CD4-positive, alpha-beta T cell treated with Interferon alpha-2 for 1 hour (primary cell): ENCODE measurements at places on chromosomes 5 and 9.

- DNase-seq, result no peak
Observed at GRCh38 chr5:177275883-177276282, 27.6 kb downstream of the RAB24 start.

- DNase-seq, result no peak
Observed at GRCh38 chr5:121688781-121689180, 162.9 kb upstream of the FTMT start.

- DNase-seq, result no peak
Observed at GRCh38 chr5:74660140-74660539, 19.6 kb upstream of the ENC1 start.

DNA sequence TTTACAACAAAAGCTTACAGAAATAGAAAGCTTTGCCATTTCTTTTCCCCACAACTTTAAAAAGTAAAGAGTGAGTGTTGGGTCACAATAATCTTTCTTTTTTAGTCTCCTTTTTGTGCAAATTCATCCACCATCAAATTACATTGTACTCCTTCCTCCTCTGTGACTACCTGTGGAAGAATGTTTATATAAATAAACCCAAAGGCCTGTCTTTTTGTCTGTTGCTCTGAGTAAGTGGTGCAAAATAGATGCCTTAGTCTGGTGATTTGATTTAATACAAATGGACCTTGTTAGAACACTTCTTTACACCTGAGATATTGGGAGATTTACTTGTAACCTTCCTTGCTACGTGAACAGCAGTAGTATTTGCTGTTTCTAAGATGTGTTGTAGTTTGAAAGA, 53.5 kb upstream of the TAF11L2 start:
- DNase-seq, result no peak

GRCh38 chr5:4335078-4335477, 739.4 kb downstream of the IRX1 start:
- no peak for DNase-seq

GRCh38 chr9:125177888-125178287, 11.7 kb downstream of the PPP6C start:
- DNase-seq, result no peak

DNA sequence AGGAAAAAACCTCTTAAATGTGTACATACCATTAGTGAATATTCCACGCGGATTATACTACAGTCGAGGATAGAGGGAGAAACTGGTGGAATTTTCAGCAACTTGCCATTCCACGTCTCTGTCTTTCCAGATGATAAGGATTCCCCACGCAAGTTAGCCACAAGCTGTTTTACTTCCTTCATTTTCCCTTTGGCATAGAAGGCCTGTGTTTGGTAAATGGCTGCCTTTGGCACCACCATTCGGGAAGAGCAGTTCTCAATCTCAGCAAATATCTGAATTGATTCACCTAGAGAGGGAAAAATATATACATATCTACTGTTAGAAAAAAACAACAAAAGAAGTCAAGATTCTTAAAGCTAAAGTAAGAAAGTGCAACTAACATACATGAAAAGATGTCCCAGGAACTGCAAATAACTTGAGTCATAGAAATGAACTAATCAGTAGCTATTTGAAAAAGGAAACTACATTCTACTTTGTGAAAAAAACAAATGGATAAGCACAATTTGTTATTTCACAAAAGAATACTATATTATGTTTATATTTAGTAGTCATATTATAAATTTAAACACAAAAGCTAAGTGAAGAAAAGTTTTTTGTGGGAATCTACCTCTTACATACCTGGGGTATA, 8.1 kb downstream of the ARRDC3 start:
- DNase-seq, result no peak

GRCh38 chr9:132283863-132284262, 70.9 kb downstream of the SETX start:
- no peak for DNase-seq

GRCh38 chr9:27408482-27408881, 111.5 kb upstream of the EQTN start:
- no peak for DNase-seq

- DNase-seq, result no peak
Observed at GRCh38 chr9:17342696-17343095, 207.9 kb downstream of the CNTLN start.

- no peak for DNase-seq
Observed at GRCh38 chr5:170334626-170335025, 37.0 kb upstream of the LCP2 start.

DNA sequence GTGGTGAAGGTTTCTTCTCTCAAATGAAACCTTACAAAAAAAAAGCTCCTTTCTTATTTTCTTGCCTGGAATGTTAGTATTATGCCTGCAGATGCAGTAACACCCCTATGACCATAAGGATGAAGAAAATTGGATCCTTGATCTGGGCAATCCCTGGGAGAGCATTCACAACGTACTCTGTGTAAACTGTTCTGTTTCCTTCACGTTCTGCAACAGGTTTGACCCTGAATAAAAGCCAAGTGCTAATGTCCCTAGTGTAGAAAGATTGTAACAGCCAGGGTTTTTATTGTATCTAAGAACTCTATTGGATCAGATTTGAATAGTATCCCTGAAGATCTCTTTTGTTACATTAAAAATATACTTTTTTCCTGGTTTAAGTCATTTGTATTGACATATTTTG, 1639.6 kb upstream of the ACO1 start:
- no peak for DNase-seq

DNA sequence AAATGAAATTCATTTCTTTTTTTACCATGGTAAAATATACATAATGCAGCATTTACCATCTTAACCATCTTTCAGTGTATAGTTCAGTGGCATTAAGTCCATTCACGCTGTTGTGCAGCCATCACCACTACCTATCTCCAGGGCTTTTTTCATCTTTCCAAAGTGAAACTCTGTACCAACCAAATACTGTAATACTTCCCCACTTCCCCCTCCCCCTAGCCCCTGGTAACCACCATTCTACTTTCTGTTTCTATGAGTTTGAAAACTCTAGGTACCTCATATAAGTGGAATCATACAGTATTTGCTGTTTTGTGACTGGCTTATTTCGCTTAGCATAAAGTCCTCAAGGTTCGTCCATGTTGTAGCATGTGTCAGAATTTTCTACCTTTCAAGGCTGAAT, 23.4 kb downstream of the SPAAR start:
- peak; percentile 43 for DNase-seq

DNA sequence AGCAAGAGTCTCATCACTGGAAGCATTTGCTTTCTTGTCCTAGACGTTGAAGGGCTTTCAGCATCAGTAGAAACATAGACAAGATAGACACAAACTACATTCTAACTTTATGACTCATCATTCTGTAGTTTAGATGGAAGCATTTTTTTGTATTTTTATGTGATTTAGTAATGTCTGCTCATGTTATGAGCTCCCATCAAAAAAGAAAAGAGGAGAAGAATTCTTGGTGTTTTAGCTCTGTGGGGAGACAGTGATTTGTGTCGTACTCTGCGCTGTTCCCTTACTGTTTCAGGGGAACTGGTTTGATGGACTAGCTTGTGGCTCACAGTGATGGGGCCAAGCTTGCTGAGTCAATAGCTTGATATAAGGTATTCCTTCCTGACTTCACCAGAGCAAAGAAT, 159.2 kb upstream of the WWC1 start:
- no peak for DNase-seq

DNA sequence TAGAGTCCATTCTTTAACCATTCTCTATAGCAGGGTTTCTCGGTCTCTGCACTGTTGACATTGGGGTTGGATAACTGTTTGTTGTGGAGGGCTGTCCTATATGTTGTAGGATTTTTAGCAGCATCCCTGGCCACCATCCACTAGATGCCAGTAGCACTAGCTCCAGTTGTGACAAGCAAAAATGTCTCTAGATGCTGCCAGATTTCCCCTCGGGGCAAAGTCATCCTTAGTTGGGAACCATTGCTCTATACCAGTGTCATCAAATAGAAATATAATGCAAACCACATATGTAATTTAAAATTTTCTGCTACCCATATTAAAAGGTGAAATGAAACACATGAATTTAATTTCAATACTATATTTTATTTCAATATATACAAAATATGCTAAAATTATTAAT, 2.9 kb downstream of the TTC23L start:
- DNase-seq, result no peak

DNA sequence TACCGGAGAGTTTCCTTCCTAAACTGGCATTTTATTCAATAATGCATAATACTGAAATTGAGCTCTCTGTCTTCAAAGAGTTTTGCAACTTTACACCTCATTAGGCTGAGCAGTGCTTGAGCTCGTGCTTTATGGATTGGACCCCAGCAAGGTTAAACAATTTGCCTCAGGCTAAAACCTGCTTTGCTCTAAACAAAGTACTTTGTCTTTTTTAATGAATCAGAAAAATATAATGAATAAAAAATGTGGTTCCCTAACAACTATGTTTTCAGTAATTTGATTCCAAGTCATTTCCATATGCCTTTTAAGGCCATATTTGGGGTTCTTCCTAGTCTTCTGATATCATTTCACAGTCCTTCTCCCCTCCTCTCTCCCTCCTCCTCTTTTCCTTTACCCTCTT, 20.0 kb downstream of the ZNF366 start:
- no peak for DNase-seq

GRCh38 chr9:38008168-38009034, 60.6 kb downstream of the SHB start:
- peak; percentile 68 for DNase-seq

DNA sequence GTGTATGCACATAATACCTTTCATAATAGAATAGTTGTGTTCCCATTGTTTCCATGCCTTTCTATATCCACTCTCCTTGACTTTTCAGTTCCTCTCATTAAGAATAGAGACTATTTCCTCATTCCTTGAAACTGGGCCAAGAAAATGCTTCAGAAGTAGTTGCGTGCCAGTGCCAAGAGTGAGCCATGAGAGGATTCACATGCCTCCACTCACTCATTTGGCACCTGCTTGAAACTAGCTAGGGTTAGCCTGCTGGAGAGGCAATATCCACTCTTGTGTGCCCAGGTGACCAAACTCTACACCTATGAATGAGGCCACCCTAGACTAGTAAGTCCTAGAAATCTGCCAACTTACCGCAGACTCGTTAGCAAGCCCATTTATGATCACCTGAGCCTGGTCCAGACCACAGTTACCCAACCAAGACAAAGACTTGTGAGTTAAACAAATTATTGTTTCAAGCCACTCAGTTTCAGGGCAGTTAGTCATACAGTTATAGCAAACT, 276.3 kb downstream of the EPB41L4A start:
- DNase-seq, result no peak

DNA sequence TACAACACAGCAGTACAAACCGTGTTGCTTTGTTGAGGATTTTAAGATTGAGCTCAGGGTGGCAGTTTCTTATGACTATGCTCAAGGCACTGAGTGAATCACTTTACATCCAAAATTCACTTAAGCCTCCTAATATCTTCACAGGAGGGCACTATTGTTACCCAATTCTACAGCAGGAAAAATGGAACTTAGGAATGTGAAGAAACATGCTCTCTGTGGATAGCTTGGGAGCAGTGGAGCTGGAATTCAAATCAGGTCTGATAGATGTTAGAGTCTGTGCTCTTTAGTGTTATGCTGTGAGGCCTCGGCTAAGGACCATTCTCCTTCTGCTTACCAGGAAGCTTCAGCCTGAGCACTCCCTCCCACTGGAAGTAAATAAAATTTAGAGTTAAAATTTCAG, 18.7 kb upstream of the HMHB1 start:
- no peak for DNase-seq

- no peak for DNase-seq
Observed at GRCh38 chr5:90581956-90582355, 23.4 kb downstream of the ADGRV1 start.

DNA sequence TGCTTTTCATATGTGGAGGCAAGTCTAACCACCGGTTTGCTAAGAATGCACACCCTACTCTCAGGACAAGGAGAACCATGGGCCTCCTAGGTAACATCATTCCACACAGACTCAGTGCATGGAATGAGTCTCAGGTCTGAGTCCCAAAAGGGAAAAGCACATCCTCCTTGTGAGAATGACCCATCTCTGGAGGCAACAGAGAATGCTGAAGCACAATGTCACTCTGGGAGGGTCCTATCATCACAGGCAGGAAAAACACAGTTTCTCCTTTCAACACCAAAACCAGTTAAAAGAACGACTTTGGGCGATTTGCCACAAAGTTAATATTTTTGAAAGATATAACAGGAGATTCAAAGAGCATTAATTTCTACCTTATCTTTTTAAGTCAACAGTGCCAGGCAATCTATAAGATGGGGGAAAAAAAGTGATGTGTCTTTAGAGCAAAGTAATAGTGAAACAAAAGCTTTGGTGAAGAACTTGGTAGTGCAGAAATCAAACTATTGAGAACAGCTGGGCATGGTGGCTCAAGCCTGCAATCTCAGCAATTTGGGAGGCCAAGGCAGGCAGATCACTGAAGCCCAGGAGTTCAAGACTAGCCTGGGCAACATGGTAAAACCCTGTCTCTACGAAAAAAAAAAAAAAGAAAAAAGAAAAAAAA, 97.3 kb downstream of the OXCT1 start:
- no peak for DNase-seq

DNA sequence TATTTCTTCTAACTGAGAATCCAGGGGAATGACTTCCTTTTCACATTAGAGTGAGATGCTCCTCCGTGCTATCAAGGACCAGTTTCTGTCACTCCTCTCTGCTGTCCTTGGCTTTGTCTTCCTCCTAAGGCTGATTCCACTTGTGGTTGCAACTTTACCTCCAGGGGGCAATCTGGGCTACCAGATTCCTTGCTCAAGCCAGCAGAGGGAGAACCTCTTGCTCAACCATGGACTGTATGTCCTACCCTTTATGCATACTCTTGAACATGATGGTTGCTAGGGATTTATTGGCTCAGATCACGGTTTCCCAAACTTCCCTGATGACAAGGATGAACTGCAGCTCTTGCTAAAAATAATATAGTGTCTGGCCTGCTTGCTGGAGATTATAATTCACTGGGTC, 24.0 kb downstream of the NNT start:
- DNase-seq, result no peak

DNA sequence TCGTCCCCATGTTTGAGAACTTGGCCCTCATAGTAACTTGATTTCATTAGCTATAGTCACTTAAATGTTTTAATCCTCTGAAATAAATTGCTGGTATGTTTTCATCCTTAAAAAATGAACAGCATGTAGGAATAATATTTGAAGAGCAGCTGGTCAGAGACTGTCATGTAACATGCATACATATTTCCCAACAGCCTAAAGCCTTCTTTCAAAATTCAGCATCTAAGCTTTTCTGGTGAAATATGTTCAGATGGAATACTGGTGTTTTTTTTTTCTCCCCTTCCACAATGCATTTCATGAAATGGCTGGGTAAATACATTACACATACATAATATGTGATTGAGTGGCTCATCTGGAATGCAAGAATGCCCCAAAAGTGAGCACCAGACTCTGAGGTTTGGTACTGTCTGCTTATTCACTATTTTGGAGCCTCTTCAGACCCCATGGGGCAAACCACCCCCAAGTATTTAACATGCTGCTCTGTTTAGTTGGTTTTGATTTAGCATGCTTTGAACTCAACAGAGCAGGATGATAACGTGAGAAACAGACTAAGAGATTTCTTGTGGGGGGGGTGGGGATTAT, 94.0 kb downstream of the SMARCA2 start:
- no peak for DNase-seq
